ENCODE measurements at places on chromosomes 7 and 10.

DNA sequence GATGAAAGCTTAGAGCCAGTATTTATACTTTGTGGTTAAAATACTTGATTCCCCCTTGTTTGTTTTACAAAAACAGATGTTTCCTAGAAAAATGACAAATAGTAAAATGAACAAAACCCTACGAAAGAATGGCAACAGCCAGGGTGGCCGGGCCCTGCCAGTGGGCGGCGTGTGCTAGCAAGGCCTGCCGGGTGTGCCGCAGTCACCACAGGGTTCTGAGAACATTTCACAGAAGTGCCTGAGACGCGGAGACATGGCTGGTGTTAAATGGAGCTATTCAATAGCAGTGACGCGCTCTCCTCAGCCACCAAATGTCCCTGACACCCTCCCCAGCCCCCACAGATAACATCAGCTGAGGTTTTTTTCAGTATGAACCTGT, 14.5 kb downstream of the GPR146 start:
- no peak for DNase-seq

DNA sequence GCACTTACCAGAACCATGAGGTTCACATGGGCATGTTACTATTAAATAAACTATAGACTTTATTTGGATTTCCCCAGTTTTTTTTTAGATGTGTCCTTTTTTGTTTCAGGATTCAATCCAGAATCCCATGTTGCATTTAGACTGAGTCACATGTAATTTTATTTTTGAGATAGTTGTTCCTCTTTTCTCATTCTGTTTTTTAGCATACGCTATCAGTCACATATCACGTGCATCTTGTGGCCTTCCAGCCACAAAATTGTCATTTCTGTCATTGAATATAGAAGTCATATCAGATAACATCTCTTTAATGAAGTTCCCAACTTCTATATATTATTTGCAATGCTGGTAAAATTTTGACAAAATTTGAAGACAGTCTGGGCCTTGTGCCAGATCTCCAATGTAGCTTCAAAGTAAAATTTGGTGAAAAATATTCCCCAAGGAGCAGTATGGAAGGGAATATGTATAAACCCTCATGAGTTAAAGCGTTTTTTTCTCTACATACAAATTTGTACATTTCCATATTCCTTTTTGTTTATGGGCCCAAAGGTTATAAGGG, 132.3 kb upstream of the MKI67 start:
- DNase-seq = no peak

GRCh38 chr7:51242007-51242691, 74.5 kb downstream of the COBL start:
- DNase-seq = no peak

GRCh38 chr7:135459076-135459475, 50.8 kb downstream of the CNOT4 start:
- DNase-seq = no peak

GRCh38 chr7:148964483-148965267, 63.6 kb downstream of the PDIA4 start:
- no peak for DNase-seq

DNA sequence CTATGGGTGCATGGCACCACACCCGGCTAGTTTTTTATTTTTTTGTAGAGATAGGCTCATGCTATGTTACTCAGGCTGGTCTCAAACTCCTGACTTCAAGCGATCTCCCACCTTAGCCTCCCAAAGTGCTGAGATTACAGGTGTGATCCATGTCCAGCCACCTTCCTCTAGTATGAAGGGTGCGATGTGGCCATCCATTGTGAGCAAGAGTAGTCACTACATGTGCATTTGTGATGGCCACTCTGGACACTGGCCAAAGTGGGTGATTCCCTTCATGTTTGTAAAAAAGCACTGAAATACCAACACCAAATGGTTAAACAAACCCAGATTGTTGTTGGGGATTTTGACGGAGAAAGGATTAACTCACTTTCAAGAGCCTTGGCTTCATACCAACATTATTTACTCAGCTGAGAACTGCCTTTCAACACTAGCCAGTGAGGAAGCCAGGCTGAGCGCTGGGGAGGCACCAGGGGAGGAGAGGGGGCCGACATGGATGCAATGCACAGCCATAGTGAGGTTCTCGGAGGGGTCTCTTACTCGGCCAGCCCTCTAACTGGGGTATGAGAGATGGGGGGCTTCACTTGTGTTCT, 198.1 kb upstream of the LYZL2 start:
- no peak for DNase-seq

GRCh38 chr10:119314061-119314460, 106.7 kb downstream of the GRK5 start:
- no peak for DNase-seq

- DNase-seq = no peak
Measured at GRCh38 chr7:147412109-147412508, 1178.5 kb upstream of the C7orf33 start.

GRCh38 chr7:153835712-153836265, 216.4 kb upstream of the DPP6 start:
- DNase-seq = no peak

DNA sequence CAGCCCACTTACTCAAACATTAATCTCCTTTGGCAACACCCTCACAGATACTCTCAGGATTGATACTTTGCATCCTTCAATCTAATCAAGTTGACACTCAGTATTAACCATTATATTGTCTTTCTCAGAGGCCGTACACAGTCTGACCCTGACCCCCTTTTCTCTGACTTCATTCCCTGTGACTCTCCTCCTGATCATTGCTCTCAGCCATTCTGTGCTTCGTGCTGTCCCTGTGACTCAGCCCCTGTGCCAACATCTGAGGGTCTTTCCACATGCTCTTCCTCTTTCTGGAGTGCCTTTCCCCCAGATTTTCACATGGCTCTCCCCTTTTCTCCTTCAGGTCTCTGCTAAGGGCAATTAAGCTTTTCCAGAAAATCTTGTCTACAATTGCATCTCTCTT, 289.0 kb upstream of the PHYHIPL start:
- DNase-seq = no peak
